ENCODE measurements at places on chromosomes 7 and 10.

- no peak for DNase-seq
Observed at GRCh38 chr10:93224005-93224779, 150.5 kb downstream of the CYP26A1 start.

DNA sequence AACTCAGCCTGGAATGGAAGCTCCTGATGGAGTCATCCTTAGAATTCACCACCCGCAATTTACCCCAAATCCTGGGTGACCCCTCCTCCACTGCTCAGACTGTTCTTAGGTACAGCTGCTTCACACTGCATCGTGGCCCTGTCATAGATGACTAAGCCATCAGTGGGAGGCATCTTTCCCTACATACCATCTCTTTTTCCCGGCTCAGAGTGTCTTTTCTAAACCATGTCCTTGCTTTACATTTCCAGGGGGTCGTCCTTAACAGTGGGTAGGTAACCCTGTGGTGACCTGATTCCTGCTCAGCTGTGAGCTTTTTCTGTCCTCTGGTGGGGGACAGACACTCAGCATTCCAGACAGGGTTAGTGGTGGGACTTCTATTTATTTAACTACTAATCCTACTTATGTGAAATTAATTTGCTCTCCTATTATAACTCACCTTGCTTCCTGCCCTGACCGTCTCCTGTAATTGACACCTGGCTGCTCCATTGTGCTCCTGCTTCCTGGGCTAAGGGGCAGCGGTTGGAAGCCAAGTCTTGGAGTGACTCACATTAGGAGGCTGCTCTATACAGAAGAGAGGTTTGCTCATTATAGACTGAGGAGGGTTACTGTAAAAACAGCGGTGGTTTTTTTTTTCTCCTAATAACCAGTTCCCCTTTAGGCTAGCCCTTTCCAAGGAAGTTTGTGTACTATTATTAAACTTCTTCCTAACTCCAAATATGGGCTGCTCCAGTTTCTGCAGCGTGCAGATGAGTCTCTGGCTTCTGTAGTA, 40.6 kb downstream of the PYROXD2 start:
- DNase-seq: no peak

GRCh38 chr7:138549082-138549481, 89.0 kb downstream of the TRIM24 start:
- no peak for DNase-seq

- no peak for DNase-seq
Observed at GRCh38 chr7:29013082-29013695, 55.1 kb upstream of the TRIL start.

DNA sequence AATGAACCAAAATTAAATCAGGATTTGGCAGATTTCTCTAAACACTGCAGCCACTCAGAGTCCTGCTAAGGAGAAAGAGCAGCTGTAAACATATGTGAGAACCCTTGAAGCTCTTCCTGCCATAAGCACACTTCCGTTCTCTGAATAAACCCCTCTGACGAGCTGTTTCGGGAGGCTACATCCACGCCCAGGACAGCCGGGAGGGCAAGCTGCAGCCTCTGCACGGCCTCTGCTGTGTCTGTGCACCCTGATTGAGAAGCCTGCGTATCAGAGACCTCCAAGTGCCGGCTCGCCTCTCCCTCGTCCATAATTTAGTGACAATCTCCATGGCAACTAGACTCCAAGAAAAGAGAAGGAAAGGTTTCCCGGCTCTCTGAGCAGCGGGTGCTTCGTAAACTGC, 114.4 kb downstream of the PTPRN2 start:
- no peak for DNase-seq

GRCh38 chr10:1968257-1969033, 231.1 kb upstream of the ADARB2 start:
- DNase-seq: no peak

- no peak for DNase-seq
Observed at GRCh38 chr10:46541017-46541661, 15.3 kb downstream of the GPRIN2 start.

DNA sequence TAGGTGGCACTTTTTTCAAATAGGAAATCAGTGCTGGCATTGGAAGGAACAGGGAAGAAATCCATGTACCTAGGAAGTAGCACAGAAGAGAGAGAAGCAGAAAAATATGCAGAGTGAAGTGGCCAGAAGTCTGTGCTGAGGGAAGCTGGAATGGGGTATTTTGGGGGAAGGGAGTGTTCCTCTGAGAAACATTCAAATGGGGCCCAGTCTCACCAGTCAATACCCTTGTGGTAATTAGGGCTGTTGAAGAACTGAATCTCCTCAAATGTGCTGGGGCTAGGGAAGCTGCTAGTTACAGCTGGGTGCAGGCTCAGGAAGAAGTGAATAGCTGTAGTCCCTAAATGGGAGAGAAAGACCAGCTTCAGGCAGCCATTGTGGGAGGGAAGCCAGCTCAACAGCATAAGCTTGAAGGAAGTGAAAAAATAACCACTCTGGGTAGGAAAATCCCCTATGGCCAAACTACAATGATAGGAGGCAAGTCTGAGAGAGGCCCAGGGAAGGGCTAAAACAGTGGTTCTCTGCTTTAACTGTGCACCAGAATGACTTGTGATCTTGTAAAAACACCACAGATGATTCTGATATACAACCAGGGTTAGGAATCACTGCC, 7.6 kb downstream of the NDST2 start:
- no peak for DNase-seq

- DNase-seq: no peak
Observed at GRCh38 chr7:30429156-30429530, 49.4 kb downstream of the NOD1 start.
